Prostate gland (tissue), 2 donors: ENCODE measurements at places on chromosomes 5 and 9.

DNA sequence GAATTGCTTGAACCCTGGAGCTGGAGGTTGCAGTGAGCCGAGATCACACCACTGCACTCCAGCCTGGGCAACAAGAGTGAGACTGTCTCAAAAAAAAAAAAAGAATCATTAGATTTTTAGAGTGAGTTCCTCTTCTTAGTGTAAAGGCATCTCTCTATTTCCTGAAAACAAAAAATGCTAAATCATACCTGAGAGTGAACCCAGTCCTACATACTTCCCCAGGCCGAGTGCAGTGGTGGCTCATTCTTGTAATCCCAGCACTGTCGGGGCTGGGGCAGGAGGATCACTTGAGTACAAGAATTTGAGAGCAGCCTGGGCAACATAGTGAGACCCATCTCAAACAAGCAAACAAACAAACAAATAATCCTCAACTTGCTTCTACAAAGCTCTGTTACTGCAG lies 38.2 kb upstream of the LPAR1 start:
- no peak overlapping the region for H3K4me3 ChIP-seq
- no peaks in the 10 kb centered on the region for H3K36me3 ChIP-seq
- no peak overlapping the region for H3K27ac ChIP-seq
- H3K4me1 ChIP-seq, result no peaks in the 10 kb centered on the region
- H3K27me3 ChIP-seq, result no peaks in the 10 kb centered on the region

- no peak for DNase-seq
- H3K4me1 ChIP-seq, result no peaks in the 10 kb centered on the region
- H3K27ac ChIP-seq, result no peak overlapping the region
- H3K27me3 ChIP-seq, result no peaks in the 10 kb centered on the region
- H3K4me3 ChIP-seq, result no peak overlapping the region
These were observed 87.2 kb downstream of the RMI1 start for GRCh38 chr9:84067821-84068220.

DNA sequence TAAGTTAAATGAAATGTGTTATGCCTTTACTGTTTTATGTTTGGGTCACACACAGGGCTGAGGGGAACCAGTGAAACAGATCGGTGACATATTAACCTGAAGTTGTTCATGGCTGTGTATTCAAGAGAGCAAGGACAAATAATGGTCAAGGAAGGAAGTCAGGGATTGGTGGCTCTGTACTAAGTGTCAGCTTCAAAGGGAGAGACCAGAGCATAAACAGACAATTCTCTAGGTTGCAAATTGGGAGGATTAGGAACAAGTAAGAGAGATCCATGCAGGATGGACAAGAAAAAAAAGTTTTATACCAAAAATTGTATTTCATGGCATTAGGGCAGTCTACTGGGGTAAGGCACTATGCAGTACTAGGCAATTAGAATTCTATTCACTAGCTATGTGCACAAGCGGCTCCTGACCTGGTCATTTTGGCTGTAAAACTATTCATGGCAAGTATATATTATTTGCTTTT lies 156.3 kb downstream of the PLPPR1 start:
- DNase-seq, result no peak
- no peak overlapping the region for H3K27ac ChIP-seq
- no peaks in the 10 kb centered on the region for H3K36me3 ChIP-seq
- no peaks in the 10 kb centered on the region for H3K4me1 ChIP-seq

- no peaks in the 10 kb centered on the region for H3K4me1 ChIP-seq
- no peak overlapping the region for H3K4me3 ChIP-seq
- no peak overlapping the region for H3K27ac ChIP-seq
- no peak for DNase-seq
- no peaks in the 10 kb centered on the region for H3K27me3 ChIP-seq
- H3K36me3 ChIP-seq, result no peaks in the 10 kb centered on the region
These were observed 31.6 kb upstream of the ACOT12 start for GRCh38 chr5:81425569-81425968.

DNA sequence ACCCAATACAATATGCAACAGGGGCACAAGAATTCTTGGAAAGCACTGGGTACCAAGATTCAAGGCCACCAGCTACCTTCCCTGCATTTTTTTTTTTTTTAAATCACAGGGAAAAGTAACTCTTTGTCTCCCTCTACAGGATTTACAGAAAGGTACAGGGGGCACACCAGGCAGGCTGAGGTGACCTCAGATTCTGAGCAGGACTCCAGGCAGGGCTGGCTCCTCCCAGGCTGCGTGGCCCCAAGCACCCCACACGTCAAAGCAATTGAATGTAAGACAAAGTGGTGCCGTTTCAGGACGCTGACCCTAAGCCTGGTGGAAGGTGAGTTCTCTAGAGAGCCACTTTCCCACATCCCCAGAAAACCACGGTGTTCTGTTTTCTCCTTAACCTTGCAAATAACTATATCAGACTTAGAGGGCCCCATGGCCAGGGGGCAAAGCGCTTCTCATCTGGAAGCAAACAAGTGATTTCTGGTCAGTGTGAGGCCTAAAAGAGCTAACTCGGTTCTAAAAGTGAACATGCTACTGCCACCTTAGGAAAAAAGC lies 222.6 kb downstream of the ROR2 start:
- DNase-seq, result no peak
- peaks cover 3% of the 10 kb centered on the region for H3K4me1 ChIP-seq
- no peak overlapping the region for H3K27ac ChIP-seq
- H3K4me3 ChIP-seq, result no peak overlapping the region
- no peaks in the 10 kb centered on the region for H3K36me3 ChIP-seq

DNA sequence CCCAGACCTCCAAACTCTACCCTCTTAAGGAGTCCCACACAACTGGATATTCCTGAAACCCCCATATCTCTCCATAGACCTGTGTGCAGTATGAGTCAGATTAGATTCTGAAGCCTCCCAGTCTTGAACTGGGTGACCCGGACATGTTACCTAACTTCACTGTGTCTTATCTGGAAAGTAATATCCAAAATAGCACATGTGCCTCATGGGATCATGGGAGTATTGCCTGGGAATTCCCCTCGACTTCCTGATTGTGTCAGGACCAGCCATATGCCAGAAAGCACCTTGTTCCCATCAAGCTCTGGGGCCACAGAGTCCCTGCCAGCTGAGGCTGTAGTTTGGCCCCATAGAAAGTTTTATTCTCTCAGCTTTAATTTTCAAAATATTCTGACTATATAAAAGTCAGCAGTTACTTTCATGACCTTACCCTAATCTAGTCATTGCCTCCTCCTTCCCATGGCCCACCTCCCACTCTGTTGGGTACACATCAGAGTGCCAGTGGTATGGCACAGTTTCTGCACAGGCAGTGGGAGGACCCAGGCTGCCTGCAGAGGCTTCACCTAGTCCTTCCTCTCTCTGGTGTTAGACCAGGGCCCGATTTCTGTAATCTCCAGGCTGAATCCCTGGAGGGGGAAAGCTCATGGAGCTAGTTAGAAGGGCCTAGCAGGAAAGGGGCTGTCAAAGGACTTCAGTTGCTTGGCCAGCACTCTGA lies 19.5 kb upstream of the B4GALT1 start:
- no peaks in the 10 kb centered on the region for H3K4me1 ChIP-seq
- H3K4me3 ChIP-seq, result no peak overlapping the region
- H3K36me3 ChIP-seq, result no peaks in the 10 kb centered on the region
- no peak for DNase-seq

DNA sequence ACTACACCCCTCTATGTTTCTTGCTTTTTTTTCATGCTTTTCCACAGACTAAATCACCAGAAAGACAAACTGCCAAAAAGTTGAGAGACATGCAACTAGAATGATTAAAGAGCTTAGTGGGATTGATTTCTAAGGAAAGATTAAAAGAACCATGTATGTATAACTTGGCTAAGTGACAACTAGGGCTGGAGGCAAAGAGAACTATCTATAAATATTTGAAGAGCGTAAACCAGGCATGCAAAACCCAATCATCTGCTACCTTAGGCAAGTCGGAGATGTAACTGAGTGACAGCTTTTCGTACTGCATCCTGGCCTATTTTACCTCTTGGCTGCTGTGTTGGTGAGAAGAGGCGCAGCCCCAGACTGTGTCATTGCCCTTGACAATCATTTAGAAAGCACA lies 121.0 kb upstream of the TLX3 start:
- no peak overlapping the region for H3K27ac ChIP-seq
- no peak overlapping the region for H3K4me3 ChIP-seq
- no peaks in the 10 kb centered on the region for H3K27me3 ChIP-seq
- no peaks in the 10 kb centered on the region for H3K4me1 ChIP-seq

GRCh38 chr5:38029397-38030065 lies 189.7 kb upstream of the GDNF start:
- H3K27ac ChIP-seq, result no peak overlapping the region
- no peaks in the 10 kb centered on the region for H3K4me1 ChIP-seq
- H3K4me3 ChIP-seq, result no peak overlapping the region
- no peaks in the 10 kb centered on the region for H3K27me3 ChIP-seq
- H3K36me3 ChIP-seq, result no peaks in the 10 kb centered on the region

- no peak for DNase-seq
- H3K27ac ChIP-seq, result no peak overlapping the region
These were observed 20.2 kb upstream of the TLE4 start for GRCh38 chr9:79551586-79551985.

DNA sequence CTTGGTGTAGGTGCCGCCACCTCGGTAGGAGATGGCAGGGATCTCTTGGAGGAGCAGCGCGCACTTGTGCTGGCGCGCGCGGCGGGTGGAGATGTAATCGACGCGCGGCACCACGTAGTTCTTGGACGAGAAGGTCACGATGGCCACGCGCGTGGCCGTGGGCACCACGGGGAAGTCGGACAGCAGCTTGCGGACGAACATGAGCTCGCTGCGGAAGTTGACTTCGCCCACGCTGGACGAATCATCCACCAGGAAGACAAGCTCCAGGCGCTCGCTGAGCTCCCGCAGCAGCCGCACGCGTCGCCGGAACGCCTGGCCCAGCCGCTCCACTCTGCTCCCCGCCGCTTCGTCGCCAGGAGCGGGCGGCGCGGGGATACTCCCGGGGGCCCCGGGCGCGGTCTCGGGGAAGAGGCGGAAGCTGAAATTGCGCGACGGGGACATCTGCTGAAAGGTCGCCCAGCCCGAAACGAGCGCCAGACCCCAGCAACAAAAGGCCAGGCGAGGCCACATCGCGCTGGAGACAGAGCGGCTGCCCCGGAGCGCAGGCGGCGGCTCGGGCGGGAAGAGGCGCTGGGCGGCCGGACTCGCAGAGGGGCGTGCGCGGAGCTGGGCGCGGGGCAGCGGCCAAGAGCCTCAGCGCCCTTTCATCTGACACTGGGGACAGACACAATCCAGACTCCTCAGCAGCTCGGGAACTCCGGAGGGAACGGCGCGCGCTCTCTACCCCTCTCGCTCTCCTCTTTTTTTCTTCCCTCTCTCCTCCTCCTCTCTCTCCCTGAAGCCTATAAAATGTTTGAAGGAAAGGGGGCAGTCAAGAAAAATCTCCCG lies at the start of gene SVEP1:
SVEP1 (minus strand) TSS at position 708 of the 828 bp plus-strand sequence; CDS start at position 510, 198 bp downstream.
- H3K27me3 ChIP-seq, result no peaks in the 10 kb centered on the region
- H3K4me3 ChIP-seq, result peak within 1 kb of the TSS; percentile 35
- no peaks in the 10 kb centered on the region for H3K36me3 ChIP-seq
- no peaks in the 10 kb centered on the region for H3K4me1 ChIP-seq

GRCh38 chr9:110254500-110254899 lies 1.8 kb downstream of the TXN start:
- H3K4me1 ChIP-seq, result no peaks in the 10 kb centered on the region
- no peaks in the 10 kb centered on the region for H3K36me3 ChIP-seq
- H3K27me3 ChIP-seq, result no peaks in the 10 kb centered on the region

DNA sequence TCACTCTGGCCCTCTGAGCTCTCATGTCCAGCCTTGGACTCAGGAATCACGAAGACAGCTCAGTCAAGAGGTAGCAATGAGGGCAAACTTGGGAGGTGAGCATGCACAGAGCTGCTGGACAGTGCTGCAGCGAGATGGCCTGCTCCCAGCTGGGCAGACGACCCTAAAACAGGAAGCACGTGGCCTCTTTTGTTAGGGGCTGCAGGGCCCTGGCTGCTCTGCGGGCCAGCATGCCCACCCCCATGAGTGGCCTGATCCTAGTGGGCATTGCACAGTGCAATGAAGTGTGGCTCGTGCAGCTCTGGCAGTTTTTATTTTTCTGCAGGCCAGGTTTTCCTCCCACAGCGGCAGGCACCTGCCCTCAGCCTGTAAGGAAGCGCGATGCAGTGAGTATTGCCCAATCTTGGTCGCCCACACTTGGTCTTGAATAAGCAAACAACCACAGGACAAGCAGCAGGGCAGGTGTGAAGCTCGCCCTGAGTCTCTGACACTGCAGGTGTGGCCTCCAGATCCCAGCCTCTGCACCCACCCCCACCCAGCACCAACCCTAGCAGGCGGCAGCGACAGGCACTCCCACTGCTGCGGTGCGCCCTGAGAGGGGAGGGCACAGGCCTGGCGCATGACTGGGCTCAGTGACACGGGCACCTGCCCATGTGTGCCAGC lies 60.8 kb downstream of the SEMA4D start:
- H3K27ac ChIP-seq, result peak overlapping the region; percentile 44
- H3K27me3 ChIP-seq, result no peaks in the 10 kb centered on the region

DNA sequence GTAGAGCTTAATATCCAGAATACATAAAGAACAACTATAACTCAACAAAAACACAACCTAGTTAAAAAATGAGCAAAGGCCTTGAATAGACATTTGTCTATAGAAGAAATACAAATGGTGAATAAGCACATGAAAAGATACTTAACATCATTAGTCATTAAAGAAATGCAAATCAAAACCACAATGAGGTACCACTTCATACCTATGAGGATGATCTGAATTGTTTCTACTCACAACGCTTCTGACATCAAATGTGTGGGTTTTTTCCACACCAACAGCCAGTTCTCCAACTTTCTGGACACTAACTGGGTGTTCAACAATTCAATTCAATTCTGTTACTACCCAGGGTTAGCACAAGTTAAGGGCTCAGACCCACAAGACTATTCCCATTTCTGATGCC lies 22.0 kb downstream of the SREK1IP1 start:
- no peak for DNase-seq
- no peaks in the 10 kb centered on the region for H3K4me1 ChIP-seq
- H3K27me3 ChIP-seq, result no peaks in the 10 kb centered on the region
- H3K27ac ChIP-seq, result no peak overlapping the region
- H3K4me3 ChIP-seq, result no peak overlapping the region
- no peaks in the 10 kb centered on the region for H3K36me3 ChIP-seq

- no peak overlapping the region for H3K4me3 ChIP-seq
- no peak overlapping the region for H3K27ac ChIP-seq
- no peaks in the 10 kb centered on the region for H3K36me3 ChIP-seq
- no peaks in the 10 kb centered on the region for H3K4me1 ChIP-seq
- no peaks in the 10 kb centered on the region for H3K27me3 ChIP-seq
These were observed 98.5 kb upstream of the SMARCA2 start for GRCh38 chr9:1916655-1917054.

DNA sequence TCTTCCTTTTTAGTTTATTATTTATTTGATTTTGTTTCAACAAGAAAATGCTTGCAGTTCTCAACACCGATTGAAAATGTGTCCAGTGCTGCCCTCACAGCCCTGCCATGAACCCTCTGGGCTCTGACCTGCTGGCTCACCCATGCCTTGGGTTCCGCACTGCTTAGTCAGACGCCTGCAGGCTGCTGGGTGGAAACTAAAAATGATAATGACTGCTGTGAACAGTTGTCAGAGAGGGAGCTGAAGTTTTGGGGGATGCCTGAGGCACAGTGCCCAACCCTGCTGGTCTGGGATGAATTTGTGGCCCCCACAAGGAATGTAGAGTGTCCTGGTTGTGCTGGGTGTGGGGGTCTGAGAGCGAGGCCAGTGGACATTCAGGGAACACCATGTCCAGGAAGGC lies 22.2 kb upstream of the CFAP157 start:
- H3K36me3 ChIP-seq, result peaks cover 8% of the 10 kb centered on the region
- H3K4me1 ChIP-seq, result no peaks in the 10 kb centered on the region
